Activated CD4-positive, alpha-beta T cell treated with anti-CD3 and anti-CD28 coated beads for 36 hours (primary cell): ENCODE measurements at places on chromosomes 12 and 14. TPM values are rescaled to one million over a fixed set of nuclear protein-coding genes. Genes with fewer than 3 reads are reported as not detected.

GRCh38 chr12:18158774-18159557 is 69.0 kb upstream of the RERGL start:
- no peak overlapping the region for H3K4me3 ChIP-seq
- peak; percentile 37 for DNase-seq
- no peaks in the 10 kb centered on the region for H3K27me3 ChIP-seq
- no peaks in the 10 kb centered on the region for H3K36me3 ChIP-seq

DNA sequence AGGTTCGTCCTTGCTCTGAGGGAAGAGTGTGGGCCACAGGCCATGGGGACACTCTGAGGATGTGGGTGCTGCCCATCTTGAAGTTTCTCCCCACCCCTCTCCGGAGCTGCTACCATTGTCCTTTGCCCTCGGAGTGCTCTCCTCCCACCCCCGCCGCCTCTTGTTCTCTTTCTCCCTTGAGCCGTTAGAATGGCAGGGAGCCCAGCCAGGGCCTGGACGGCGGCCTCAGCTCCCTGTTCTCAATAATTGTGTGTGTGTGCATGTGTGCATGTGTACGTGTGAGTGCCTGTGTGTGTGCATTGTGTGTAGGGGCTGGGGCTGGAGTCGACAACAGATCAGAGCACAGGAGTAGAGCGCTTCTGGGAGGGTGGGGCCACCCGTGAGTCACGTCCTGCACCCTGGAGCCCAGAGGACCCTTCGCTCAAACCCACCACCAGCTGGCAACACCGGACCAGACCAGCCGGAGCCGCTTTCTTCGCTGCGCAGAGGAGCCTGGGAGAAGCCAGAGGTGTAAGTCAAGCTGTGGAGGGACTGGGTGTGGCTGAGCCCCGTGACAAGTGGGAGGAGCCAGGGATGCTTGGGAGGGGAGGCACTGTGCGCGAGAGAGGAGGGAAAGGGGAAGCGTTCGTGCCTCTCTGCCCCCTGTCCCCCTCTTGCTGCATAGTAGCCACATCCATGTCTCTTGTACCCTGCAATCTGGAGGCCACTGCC is 25.9 kb upstream of the KCNA5 start:
- peaks cover 5% of the 10 kb centered on the region for H3K27me3 ChIP-seq
- no peaks in the 10 kb centered on the region for H3K4me1 ChIP-seq
- no peak overlapping the region for H3K4me3 ChIP-seq
- H3K27ac ChIP-seq: no peak overlapping the region

DNA sequence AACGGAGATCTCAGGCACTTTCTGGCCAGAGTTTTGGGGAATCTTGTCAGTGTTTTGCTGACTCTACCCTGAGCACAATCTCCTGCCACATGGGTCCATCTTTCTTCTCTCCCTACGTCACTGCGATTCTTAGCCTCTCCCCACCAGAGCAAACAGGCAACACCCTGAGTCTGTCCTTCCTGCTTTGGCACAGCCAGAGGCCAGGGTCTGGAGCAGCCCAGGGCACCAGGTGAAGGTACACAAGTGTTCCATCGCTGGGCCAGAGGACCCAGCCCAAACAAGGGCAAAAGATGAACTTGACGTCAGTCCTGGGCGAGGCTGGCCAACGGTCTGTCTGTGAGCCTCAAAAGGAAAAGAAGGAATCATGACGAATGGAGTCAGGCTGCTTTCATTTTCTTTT is 12.7 kb upstream of the CCDC177 start:
- no peak overlapping the region for H3K4me3 ChIP-seq
- no peak for DNase-seq
- H3K27me3 ChIP-seq: peaks cover 2% of the 10 kb centered on the region
- no peak overlapping the region for H3K27ac ChIP-seq
- no peaks in the 10 kb centered on the region for H3K4me1 ChIP-seq

Gene OR4K17
- not detected for total RNA-seq

Gene GLI1
- total RNA-seq: 0.40 TPM
